ENCODE measurements at places on chromosomes 7 and 10.
A peak's percentile ranks its signal among the peaks of the same experiment; 100 is the strongest.

GRCh38 chr7:26490640-26491624, 199.3 kb downstream of the SNX10 start:
- no peak for DNase-seq

DNA sequence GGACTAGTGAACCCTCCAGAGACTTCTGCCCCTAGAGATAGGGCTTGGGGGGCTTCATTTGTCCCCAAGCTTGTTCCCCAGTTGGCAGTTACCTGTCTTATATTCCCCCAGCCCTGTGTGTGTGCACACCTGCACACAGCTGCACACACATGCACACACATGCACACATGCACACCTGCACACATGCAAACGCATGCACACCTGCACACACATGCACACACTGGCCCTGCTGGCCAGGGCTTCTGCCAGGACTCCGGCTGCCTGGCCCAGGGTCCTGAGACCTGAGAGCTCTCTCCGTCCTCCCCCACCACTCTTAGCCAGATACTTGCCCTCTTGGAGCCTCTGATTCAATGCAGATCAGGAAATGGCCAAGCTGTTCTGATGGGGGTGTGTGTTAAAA, 6.7 kb downstream of the ZMIZ1 start:
- no peak for DNase-seq

DNA sequence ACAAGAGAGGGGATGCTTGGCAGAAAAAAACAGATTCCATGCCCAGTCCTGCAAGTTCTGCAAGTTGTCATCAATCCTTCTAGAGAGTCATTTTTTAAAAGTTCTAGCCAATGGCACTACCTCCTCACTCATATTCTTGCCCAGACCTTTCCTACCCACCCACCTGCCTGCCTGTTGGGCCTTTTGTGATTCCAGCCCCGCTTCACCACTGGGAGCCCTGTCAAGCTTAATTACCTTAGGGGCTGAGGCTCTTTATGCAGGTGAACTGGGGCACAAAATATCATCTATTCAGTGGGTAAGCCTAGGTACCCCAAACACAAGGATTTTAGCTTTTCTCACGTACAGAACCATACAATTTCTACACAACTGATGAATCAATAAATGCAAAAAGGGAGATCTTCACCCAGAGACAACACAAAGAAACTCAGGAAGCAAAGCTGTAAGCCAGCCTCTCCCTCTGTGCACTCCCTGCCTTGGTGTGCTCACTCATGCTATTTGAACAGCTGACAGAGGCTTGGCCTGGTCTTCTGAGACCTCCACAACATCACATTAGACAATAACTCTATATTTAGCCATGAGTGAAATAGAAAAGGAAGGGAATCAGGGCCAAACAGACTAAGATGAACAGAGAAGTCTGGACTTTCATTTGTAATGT, 222.6 kb downstream of the HTR7 start:
- no peak for DNase-seq

DNA sequence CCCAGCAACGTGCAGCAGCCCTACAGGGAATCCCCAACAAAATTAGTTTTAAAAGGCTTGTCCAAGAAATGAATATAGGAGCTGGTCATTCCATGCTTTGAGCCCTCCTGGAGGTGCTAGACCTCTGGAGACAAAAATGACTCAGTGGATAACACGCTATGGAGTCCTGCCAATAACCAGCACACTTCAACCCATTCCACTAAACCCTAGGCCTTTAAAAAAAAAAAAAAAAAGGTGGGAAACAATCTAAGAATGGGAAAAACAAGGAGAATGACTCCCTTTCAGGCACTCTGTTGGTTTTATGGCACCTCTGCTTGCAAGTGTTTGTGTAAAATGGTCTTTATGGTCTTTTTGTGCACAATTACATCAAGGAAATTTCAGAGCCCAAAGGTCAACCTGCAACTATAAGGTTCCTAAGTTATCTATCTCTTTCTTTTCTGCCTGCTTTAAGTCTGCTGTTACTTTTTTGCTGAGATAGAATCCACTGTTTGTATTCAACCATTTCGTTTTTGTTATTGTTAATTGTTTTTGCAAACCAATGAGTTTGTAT, 21.3 kb downstream of the AVL9 start:
- DNase-seq, result no peak

- DNase-seq, result no peak
These were observed 271.0 kb downstream of the MAD1L1 start for GRCh38 chr7:1961701-1962276.

DNA sequence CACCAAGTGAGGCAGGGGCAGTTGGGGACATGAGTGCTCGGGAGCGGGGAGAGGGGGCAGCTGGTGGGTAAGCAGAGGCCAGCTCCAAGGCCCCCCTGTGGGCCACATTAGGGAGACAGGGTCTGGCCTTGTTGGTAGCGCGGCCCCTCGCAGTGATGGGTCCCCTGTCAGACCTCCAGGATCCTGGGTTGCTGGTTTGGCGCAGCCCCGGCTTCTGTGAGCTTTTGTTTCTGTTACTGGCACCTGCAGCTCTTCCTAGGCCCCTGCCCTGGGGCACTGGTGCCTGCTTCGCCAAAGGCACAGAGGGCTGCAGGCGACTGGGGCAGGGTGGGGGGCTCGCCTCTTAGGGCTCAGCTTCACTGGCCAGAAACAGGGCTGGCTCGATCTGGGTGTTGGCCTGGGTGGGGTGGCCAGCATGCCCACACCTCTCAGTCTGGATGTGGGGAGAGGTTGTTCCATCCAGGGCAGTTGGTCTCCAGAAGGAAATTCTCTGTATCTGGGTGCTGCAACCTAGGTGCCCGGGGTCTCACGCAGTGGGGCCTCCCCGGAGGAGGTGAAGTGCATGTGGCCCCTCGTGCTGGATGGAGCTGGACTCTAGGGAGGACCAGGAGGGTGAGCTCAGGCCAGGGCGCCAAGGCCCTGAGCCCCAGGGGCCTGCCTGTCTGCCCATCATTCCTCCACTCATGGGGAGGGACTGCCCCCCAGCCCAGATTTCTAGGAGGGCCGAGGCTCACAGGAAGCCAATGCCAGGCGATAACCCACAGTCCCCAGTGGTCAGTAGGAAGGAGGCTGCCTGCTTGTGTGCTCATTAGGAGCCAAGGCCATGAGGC, 138.6 kb downstream of the LHPP start:
- DNase-seq, result no peak

DNA sequence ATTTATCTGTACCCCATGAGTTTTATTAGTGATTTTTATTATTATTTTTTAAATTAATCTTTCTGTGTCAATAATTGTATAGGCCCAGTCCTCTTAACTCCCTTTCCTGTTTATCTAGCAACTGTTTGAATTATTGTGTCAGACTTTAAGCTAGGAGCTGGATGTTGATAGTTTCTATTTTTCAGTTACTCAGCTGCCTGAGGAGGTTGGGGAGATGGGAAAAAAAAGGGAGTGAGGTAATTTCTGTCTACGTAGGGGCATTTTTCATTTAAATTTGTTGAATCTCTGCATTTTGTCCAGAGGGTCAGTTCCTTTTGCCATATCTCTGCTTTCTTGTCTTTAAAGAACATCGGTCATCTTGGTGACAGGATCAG, 5.0 kb upstream of the ZNF518A start:
- no peak for DNase-seq

GRCh38 chr10:11604865-11605650, 6.4 kb downstream of the USP6NL start:
- no peak for DNase-seq

DNA sequence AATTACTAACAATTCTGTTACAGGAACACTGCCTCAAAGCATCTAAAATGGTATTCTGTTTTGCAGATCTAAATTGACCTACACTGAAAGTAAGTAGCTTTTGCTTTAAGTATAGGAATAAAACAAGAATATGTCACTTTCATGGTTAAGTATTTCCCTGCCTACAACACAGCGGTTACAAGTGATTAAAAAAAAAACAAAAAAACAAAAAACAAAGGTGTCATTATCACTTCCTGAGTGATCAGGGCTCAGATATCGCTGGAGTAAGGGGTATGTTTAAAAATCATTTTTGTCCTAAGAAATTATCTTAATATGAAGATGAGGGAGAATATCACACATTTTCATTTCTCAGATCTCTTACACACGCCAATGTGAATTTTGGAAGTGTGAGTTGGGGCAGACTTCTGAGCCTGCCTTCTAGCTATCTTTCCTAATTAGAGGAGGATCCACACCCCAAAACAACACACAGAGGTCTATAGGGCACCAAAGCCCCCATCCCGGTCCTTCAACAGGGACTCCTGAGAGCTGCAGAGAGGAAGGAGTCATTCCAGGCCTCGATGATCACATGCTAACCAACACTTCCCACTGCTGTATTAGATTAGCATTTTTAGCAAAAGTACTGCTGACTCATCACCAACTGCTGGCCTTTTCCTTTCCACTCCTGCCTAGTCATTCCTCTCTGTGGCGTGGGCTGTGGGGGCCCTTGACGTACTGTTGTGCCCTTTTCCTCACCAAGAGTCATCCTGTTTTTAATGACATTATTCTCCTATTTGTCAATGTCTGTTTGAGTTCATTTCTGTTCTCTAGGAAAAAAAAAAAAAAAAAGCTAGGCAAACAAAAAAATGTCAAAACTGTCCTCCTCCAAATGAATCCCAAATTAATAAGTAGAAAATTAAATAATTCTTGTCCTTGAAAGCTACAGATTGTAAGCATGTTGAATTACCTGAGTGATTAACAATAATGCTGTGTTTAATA, 31.2 kb downstream of the PRTFDC1 start:
- peak; percentile 50 for DNase-seq

DNA sequence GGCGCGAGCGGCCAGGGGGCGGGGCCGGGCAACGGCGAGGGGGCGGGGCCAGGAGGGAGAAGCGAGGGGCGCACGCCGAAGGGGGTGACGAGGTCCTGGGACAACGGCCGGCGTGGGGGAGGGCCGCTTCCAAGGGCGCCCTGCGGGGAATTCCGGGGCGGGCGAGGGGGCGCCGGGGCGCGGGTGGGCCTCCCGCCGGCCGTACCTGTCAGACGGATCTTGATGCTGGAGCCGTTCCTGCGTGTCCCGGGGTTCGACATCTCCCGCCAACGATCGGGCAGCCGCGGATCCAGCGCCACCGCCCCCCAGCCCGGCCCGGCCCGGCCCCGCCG, 421 bp downstream of the SMURF1 start:
- DNase-seq, result no peak

DNA sequence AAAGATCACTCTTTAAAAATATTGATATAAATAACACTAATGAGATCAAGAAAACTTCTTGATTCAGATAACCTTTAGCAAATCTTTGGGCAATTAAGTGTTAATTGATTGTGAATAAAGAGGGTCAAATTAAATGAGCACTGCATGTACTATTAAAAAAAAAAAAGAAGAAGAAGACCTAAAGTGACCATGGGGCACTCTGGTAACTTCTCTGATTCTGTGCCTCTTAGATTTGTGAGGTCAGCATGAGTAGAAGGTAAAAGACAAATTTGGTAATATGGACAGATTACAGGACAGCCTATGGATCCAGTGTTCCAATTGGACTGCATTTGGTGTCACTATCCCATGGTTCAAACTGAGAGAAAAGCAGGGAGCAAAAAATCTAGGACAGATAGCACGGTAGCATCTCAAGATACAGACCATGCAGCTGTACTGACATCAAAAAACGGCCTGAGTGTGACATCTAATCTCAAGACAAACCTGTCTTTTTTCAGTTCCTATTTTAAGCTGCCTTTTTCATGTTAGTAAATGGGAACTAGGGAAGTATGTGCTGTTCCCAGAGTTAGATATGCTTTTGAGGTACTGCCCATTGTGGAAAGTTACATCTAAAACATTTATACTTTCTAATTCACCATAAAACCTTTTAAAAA, 128.0 kb downstream of the KCND2 start:
- DNase-seq, result no peak

GRCh38 chr7:571718-572415, 52.2 kb upstream of the PDGFA start:
- no peak for DNase-seq

All from head of caudate nucleus (tissue), 42 donors.